Stimulated activated CD8-positive, alpha-beta memory T cell treated with anti-CD3 and anti-CD28 coated beads, Interleukin-2, amount 100 ng/mL, for 1 hour (primary cell): ENCODE measurements at places on chromosomes 3 and 15.

GRCh38 chr3:73832426-73832825, 207.7 kb upstream of the PDZRN3 start:
- no peak for DNase-seq

DNA sequence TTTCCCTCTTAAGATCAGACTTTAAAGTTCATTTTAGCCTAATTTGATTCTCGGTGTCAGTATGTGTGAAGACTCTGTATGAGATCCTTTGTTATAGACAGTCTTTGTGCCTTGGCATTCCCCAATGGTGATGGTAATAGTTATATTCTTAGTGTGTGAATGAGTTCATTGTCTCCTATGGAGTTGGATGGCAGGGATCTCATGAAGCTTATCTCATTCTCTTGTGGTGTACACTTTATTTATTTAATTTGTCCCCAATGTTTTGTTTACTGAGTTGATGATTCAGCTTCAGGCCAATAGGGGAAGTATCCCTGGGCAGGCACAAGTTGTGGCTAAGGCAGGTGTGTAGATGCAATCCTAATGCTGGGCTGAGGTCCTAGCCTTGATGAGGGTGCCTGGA, 222.0 kb upstream of the DPPA4 start:
- DNase-seq: no peak

DNA sequence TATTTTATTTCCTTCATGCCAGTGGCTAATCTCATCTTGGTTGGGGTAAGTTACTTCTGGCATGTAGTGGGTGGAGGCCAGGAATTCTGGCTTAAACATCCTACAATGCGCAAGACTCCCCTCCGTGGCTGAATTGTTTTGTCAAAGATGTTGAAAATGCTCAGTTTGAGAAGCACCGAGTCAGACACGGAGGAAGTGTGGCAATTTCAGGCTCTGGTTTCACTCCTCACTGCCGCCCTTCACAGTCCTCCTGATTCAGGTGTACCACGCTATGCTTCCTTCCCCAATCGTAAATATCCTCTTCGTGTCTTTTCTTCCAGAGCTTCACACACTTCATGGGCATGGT, 150.7 kb downstream of the OPA1 start:
- no peak for DNase-seq

- no peak for DNase-seq
Measured at GRCh38 chr15:51830276-51830806, 888 bp downstream of the TMOD3 start.

DNA sequence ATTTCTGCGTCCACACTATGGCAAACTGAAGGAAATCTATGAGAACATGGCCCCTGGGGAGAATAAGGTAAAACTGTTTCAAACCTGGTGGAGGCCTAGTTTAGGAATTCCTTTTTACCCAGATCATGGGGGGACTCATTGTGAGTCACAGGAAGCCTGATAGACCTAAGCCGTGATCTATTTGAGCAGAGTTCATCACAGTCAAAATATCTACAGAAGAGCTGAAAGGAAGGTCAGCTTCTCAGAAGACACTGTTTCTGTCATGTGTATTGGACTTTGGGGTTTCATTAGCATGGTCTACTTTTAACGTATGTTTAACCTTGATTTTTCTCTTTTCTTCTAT, 1.3 kb downstream of the PSMD2 start:
- no peak for DNase-seq
